Activated CD8-positive, alpha-beta T cell treated with anti-CD3 and anti-CD28 coated beads, Interleukin-2, amount 10 ng/mL, durations not matched to agents 7 days and 5 days (primary cell): ENCODE measurements at places on chromosomes 5 and 9. TPM values are rescaled to one million over a fixed set of nuclear protein-coding genes. Genes with fewer than 3 reads are reported as not detected.

TEK gene
- not detected for total RNA-seq

LAMC3 gene
- not detected for total RNA-seq

GRCh38 chr9:120579139-120580050 is 572 bp downstream of the CDK5RAP2 start:
- H3K4me1 ChIP-seq = peaks cover 58% of the 10 kb centered on the region
- H3K27ac ChIP-seq = peak overlapping the region; percentile 96
- H3K27me3 ChIP-seq = no peaks in the 10 kb centered on the region
- peaks cover 26% of the 10 kb centered on the region for H3K36me3 ChIP-seq

DNA sequence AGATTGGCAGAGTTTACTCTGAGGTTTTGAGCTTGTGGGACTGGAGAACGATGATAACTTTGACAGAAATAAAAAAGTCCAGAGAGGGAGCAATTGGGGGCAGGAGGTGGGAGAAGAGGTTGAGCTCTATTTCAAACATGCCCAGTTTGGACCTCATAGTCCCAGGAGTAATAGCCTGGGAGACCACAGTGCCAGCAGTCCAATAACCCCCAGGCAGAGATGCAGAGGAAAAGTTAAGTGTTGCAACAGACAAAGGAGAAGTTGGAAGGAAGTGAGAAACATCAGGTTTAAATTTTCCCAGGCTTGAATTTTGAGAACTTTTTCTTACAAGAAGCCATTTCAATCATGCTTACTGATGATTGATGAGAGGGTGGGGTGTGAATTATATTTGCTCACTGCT is 117.0 kb upstream of the GHR start:
- no peaks in the 10 kb centered on the region for H3K36me3 ChIP-seq
- H3K27me3 ChIP-seq = no peaks in the 10 kb centered on the region
- no peak for DNase-seq
- no peak overlapping the region for H3K4me3 ChIP-seq

DNA sequence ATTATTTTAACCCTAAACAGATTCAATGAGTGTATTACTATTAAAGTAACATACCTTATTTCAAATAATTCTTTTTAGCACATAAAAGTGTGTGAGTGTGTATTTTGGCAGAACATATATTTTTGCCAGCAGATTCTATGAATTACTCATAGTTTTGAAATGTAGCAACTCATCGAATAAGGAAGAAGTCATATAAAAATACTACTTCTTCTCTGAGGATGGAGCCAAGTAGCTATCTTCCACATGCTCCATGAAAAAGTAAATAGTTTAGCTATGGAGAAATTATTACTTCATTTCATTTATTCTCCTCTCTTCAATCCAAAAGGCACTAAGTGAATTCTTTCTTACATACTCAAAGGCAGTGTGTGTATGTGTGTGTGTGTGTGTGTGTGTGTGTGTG is 1090.4 kb upstream of the CDH6 start:
- H3K27ac ChIP-seq = no peak overlapping the region
- no peaks in the 10 kb centered on the region for H3K4me1 ChIP-seq
- H3K4me3 ChIP-seq = no peak overlapping the region
- DNase-seq = no peak
- H3K36me3 ChIP-seq = no peaks in the 10 kb centered on the region

GRCh38 chr9:20557285-20557684 is 65.0 kb downstream of the MLLT3 start:
- DNase-seq = no peak
- peaks cover 85% of the 10 kb centered on the region for H3K4me1 ChIP-seq
- no peak overlapping the region for H3K4me3 ChIP-seq
- peaks cover 30% of the 10 kb centered on the region for H3K36me3 ChIP-seq

- peak overlapping the region; percentile 99 for H3K4me3 ChIP-seq
- DNase-seq = no peak
These were observed 601 bp upstream of the FAF2 start for GRCh38 chr5:176447591-176447977.

- no peaks in the 10 kb centered on the region for H3K27me3 ChIP-seq
- no peak overlapping the region for H3K27ac ChIP-seq
- H3K36me3 ChIP-seq = no peaks in the 10 kb centered on the region
These were observed 14.8 kb downstream of the FAM219A start for GRCh38 chr9:34443533-34443932.

DNA sequence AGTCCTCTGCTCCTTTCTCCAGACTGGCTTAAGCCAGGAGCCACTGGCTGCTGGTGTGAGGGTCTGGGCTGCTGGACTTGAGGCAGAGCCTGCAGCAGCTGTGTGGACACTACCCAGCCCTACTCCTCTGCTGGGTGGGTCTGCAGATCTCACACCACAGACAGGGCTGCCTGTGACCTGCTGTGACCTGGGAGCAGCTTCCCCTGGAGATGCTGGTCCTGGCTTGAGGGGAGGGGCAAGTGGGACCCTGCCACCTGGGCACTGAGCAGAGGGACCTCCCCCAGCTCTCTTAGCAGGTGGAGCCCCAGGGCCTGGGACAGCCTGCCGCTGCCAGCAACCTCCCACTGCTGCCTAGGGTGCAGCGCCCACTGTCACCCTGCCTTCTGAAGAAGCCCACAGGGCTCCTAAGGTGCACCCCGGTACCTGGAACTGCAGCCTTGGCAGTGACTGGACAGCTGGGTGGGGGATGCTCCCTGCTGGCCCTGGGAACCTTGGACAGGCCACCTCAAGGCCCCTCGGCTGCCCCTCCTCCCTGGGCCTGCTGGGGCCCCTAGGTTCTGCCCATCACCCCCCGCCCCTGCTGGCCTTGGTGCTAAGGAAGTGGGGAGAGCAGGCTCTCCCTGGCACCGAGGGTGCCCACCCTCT is 9.1 kb downstream of the CACFD1 start:
- no peak for DNase-seq
- peaks cover under 1% of the 10 kb centered on the region for H3K4me1 ChIP-seq
- no peak overlapping the region for H3K4me3 ChIP-seq
- H3K27me3 ChIP-seq = no peaks in the 10 kb centered on the region
- no peak overlapping the region for H3K27ac ChIP-seq
- peaks cover 3% of the 10 kb centered on the region for H3K36me3 ChIP-seq
